ENCODE measurements at places on chromosomes 5 and 9.
A peak's percentile ranks its signal among the peaks of the same experiment; 100 is the strongest.

- DNase-seq: no peak
These were observed 13.5 kb upstream of the AMACR start for GRCh38 chr5:34021334-34021733.

GRCh38 chr5:95669540-95669939 is 13.3 kb downstream of the SPATA9 start:
- DNase-seq: no peak

- DNase-seq: peak; percentile 7
These were observed 17.5 kb downstream of the STXBP1 start for GRCh38 chr9:127629468-127630081.

GRCh38 chr9:14092344-14092743 is 221.6 kb downstream of the NFIB start:
- no peak for DNase-seq

GRCh38 chr5:72854419-72854818 is 38.0 kb downstream of the TNPO1 start:
- DNase-seq: no peak

DNA sequence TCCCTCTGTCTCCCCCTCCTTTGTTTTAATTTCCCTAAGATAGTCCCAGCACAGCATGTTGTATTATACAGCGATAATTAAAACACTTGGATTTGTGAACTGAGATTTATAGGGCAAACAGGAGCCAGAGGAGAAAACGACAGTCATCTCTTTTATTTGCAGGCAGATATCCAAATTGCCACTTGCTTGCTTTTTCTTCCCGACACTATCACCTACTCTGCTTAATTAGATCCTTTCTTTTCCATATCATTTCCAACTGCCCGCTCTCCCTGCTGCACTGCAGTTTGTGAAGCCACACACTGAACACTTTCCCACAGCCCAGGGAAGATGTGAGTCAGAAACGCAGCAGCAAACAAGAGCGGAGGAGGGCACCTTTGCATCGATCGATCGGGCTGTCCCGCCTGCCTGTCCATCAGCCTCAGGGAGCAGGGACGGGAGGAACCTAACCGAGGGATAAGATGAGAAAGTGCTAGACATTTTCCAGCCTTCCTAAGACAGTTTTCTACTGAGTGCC is 35.8 kb upstream of the SPRY4 start:
- DNase-seq: peak; percentile 22

GRCh38 chr5:1262381-1262780 is 32.5 kb downstream of the TERT start:
- no peak for DNase-seq

GRCh38 chr5:181184845-181185216 is 20.2 kb downstream of the TRIM7 start:
- no peak for DNase-seq

DNA sequence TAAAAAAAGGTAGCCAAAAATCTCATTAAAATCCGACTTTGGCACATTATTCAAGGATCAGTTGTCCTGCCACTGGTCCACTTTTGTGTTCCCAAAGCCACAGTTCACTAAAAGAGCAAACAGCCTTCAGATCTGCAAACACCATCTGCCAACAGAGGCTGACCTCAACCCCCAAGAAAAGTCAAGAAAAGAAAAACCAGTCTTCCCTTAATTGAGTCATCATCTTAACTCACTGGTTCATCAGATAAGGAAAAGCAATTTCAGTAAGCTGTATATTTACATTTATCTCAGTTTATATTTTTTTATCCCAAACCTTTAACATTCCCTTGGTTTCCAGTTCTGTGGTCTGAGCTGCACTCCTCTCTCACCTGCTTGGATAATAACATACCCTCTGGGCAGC is 21.2 kb downstream of the RASEF start:
- no peak for DNase-seq

- no peak for DNase-seq
These were observed 513.9 kb upstream of the RGMB start for GRCh38 chr5:98259595-98259994.

DNA sequence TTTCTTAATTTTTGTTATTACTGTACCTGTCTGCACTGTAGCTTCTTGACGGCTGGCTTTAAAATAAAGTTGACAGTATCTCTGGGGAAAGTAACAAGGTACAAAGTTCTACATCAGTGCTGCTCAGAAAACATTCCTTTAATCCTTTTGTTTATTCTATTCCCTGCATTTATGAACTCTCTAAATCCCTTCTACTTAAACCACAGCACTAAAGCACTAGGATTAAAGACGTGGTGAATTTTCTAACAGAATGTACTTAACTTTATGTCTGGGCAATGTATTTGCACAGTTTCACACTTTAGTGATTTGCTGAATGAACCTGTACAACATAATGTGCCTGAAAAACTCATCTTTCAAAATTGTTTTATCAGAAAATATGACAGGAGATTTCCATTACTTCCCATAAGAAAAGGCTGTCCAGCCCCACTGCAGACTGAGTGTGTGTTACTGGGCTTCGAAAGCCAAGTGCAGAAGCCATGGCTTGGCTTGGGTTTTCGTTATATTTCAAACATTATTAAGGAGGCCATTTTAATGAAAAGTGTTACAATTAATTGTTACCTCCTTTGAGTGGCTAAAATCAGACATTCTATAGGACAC is 43.8 kb downstream of the LHFPL2 start:
- no peak for DNase-seq

- peak; percentile 61 for DNase-seq
These were observed 104.0 kb upstream of the ZNF366 start for GRCh38 chr5:72611118-72611730.

GRCh38 chr5:133489632-133490031 is 122.7 kb downstream of the FSTL4 start:
- peak; percentile 50 for DNase-seq

- no peak for DNase-seq
These were observed 351.2 kb upstream of the C9orf72 start for GRCh38 chr9:27924502-27924901.

DNA sequence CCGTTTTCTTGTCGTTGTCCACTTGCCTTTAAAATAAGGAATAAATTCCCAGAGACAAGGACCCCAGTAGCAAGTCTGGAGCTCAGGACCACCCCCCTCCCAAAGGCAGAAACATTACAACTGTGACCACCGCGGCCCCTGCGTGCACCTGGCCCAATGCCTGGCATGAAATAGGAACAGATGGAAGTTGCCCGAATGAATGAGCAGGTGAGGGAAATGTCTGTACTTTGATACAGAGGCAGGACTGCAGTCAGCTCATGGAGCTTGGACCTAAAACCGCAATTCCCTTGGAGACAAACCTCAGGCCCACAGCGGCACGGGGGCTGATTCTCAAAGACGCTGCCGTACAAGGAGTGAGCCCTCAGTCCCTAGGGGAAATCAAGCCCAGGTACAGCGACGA is 55.3 kb upstream of the SARDH start:
- DNase-seq: no peak

GRCh38 chr5:16392718-16393117 is 72.9 kb downstream of the ZNF622 start:
- no peak for DNase-seq

DNA sequence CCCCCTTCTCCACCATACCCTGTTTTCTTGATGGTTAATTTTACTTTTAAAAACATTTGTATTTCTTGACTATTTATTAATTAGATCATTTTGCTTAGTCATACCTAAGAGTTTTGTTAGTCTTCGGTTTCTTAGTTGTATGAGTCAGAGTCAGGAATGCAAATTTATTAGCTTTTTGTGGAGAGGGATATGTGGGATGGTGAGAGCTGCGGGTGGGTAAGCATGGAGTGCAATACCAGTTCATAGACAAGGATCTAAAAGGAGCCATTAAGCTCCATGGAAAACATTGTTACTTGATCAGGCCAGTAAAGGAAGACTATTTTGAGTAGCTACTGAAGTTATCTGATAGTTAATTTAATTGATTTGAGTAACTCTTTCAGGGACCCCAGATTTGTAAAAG is 77.5 kb downstream of the ZSWIM6 start:
- DNase-seq: no peak

GRCh38 chr9:125752070-125752628 is 5.0 kb downstream of the PBX3 start:
- DNase-seq: no peak

DNA sequence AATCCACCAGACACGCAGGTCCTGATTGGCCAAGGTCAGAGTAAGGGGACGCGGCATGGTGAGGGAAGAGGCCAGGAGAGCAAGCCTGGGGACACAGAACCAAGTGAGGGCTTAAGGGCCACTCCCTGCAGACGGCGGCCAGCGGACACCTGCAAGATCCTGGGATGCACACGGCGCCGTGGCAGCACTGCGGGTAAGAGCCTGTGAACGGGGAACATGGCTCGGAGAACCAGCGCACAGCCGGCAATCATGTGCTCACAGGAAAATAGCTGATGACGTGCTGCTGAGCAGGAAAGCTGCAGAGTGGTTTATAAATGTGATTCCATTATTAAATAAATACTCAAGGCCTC is 27.0 kb upstream of the NSMF start:
- no peak for DNase-seq

GRCh38 chr5:60377826-60378225 is 322.1 kb downstream of the DEPDC1B start:
- no peak for DNase-seq

DNA sequence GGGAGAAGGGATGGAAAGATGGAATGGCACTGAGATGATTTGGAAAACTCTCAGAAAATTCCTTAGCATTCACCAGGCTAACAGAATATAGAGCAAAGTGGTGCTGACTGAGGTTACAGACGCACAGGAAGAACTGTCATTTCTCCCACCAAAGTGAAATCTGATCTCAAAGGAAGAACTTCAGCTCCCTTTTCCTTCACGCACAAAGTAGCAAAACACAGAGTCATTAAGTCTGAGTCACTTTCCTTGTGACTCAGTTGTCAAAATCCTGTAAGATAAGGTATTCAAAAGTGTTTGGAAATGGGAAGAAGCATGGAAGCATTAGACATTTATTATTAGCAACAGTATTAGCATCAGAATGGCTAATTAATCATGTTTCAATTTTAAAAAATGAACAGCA is 11.7 kb downstream of the MPDZ start:
- DNase-seq: no peak

DNA sequence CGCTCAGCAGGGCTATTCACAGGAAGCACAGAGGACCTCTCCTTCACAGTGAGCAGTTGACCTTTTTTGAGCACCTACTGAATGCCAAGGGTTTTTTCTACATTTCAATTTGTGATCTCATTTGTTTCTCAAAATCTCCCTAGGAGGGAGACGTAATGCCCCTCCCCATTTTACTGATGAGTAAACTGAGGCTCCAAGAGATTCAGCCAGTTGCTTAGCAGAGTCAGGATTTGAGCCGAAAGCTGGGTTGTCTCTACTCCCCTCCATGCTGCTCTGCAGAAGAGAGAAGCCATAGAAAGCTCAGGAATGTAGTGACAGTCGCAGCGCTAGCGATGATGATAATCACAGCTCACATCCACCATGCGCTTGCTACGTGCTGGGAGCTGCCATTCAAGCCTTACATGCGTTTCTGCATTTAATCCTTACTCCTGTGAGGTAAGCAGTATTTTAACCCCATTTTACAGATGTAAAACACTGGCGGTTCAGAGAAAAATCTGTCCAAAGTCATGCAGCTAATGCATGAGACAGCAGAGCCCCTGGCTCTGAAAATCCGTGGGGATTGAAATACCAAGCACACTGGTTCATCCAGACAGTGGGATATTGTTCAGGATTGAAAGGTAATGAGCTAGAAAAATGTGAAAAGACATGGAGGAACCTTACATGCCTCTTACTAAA is 33.8 kb downstream of the ERGIC1 start:
- no peak for DNase-seq

- DNase-seq: peak; percentile 72
These were observed 68.7 kb downstream of the SEMA4D start for GRCh38 chr9:89428901-89429890.

DNA sequence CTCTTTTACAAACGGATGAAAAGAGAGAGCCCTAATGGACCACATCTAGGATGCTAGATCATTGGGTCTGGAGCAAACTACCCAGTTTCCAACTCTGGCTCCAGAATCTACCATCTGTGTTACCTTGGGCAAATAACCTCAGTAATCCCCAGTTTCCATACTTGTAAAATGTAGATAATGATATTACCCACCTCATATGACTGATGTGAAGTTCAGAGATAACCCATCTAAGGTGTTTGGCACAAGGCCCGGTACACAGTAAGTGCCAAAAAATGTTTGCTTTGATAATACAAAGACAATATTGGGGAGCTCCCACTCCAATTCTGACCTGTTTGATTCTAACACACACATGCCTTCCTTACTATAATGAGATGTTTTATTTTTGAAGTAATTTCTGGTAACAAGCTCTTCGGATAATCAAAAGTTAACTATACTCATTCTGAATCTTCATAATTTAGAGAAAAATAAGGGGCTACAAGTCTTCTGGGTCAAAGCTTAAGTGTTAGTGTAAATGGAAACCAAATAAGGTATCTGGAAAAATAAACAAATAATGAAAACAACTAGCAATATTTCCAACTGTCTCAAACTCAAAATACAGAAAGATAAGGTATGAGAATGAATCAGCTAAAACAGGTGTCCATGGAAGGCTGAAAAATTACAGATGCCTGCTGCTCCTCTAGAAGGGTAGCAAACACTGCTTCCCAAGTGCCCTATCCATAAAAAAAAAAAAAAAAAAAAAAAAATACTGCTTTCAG is 30.4 kb downstream of the ELL2 start:
- no peak for DNase-seq

GRCh38 chr9:129613520-129614175 is 7.3 kb downstream of the C9orf50 start:
- DNase-seq: no peak

- no peak for DNase-seq
These were observed 101.1 kb downstream of the C5orf15 start for GRCh38 chr5:133867341-133867740.

GRCh38 chr5:125554355-125554754 is 807.9 kb upstream of the ZNF608 start:
- no peak for DNase-seq

DNA sequence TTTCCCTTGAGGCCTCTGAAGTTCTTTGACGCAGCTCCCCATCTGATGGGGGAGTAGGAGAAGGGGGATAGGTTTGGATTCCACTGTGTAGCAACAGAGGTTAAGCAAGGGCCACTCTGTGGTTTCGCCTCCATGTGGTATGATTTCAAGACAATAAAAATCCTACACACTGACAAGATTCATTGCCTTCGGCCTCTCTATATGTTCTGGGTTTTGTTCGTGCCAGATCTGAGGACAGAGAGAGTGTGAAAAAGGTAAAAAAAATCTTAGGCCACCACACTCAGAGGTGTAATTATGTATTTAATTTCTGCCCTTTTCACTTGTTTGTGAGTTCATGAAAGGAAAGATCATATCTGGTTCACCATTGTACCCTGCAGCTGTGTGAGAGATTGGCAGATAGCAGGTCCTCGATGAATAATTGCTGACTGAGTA is 715.2 kb upstream of the ZNF608 start:
- DNase-seq: no peak

DNA sequence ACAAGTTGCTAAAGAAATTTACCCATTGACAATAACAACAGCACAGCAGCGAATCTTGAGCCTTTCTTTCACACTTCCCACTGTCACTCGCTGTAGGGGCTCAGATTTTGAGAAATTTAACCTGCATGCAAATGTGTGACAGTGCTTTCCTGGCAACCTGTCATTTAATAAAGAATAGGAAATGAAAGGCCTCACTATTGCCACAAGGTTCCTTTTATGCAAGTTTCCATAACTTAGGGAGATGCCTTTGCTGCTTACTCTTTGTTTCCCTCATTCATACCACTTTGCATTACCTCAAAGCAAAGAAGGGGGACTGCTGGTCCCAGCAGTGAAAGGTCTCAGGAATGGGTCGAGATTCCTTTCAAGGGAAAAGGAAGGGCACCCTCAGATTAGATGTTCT is 49.5 kb downstream of the PTCD2 start:
- no peak for DNase-seq

All from activated CD4-positive, alpha-beta T cell treated with anti-CD3 and anti-CD28 coated beads for 48 hours (primary cell).